Suppressor macrophage treated with lipopolysaccharide for 1 hour (primary cell): ENCODE measurements at places on chromosomes 16 and 17.
A peak's percentile ranks its signal among the peaks of the same experiment; 100 is the strongest.

- no peak for DNase-seq
These were observed 1.6 kb downstream of the ITGA2B start for GRCh38 chr17:44387804-44388203.

- DNase-seq: peak; percentile 87
These were observed 54.1 kb downstream of the XYLT1 start for GRCh38 chr16:17416461-17417311.

DNA sequence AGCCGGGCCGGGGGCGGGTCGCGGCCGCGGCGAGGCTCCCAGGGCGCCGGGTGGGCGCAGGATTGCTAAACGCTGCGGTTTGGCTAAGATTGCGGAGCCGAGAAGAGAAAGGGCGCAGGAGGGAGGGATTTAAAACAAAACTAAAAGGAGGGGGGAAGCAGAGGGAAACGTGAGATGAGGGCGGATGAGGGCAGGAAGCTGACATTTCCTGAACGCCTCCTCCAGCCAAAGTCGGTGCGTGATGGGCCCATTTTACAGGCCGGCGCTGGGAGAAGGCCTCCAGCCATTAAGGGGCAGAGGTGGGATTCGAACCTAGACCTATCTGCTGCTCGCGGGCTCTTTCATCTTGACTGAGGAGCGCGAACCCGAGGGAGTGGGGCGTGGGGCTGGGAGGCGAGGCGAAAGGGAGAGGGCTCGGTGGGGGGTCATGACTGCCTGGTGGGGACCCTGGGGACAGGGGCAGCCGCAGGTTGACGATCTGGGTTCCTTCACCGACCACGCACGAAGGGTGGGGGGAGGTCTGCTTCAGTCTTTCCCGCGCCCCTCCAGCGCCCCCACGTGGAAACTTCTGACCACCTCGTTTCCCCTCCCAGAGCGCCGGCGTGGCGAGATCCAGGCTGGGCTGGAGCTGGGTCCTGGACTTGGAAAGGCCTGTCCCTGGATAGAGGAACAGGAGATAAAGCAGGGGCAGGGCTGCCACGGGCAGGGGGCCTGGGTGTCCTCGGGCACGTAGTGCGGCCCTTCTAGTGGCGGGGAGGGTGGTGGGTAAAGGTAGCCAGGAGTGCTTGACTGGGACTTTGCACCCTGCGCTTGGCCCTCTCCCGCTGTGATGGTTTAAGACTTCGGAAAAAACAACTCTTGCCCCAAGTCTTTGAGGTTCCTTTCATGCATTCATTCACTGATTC, 3.8 kb upstream of the TAC4 start:
- DNase-seq: peak; percentile 63

DNA sequence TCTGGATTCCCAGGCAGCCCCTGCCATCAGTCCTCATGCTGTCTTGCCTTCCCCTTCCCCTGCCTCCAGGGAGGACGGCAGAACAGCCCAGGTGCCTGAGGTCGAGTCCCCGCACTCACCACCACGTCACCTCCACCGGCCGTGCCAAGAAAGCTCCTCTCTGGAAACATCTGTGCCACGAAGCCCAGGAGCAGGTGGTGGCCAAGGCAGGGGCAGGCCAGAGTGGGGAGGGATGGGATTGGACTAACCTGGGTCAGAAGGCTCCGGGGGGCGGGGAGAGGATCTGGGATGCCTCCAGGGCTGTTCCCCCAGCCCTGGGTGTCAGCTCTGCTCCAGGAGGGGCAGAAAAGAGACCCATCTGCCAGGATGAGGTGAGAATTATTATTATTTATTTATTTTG, 7.4 kb upstream of the DPEP1 start:
- DNase-seq: no peak

DNA sequence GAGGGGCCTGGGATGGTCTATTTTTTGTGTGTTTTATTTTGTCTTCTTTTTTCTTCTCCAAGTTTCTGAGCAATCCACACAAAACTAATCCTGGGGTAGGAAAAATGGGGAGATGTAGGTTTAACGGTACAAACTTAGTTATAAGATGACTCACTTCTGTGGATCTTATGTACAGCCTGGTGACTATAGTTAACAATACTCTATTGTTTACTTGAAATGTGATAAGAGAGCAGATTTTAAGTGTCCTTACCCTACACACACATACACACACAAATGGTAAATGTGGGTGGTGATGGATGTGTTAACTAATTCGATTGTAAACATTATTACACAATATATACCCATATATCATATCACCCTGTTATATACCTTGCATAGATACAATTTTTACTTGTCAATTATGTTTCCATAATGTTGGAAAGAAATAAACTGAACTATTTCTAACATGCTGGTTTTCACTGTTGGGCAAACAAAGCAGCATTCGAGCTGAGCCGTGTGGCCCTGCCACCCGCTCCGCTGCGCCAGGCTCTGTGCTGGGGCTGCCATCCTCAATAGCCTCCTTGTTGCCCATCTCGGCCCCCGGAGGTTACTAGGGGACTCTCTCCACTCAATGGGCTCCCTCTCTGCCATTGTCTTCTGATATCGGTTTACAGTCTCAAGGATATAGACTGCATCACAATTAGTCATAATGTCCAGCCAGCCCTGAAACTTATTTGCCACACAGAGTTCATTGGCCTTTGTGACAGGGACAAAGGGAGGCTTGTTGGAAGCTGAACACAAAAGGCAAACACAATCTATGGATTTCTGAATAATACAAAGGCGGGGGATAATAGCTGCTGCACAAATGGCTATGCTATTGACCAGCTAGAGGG, 380.3 kb upstream of the MAF start:
- DNase-seq: no peak

DNA sequence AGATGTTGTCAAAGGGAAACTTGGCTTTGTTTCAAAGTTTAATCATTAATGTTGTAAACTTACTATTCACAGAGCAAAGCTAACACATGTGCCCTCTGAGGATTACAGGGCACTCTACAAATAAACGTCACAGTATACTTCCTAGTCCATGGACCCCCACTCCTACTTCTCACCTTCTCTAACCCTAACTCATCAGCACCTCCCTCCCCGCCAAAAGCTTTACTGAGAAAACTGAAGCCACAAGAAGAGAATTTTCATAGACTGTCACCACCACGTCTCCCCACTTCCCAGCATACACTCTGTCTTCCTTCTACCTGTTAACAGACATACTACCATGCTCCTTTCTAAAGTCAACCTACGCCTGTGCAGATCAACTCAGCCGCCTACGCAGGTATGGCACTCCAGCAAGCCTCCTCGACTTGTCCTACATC, 29.0 kb downstream of the HELZ start:
- DNase-seq: no peak

DNA sequence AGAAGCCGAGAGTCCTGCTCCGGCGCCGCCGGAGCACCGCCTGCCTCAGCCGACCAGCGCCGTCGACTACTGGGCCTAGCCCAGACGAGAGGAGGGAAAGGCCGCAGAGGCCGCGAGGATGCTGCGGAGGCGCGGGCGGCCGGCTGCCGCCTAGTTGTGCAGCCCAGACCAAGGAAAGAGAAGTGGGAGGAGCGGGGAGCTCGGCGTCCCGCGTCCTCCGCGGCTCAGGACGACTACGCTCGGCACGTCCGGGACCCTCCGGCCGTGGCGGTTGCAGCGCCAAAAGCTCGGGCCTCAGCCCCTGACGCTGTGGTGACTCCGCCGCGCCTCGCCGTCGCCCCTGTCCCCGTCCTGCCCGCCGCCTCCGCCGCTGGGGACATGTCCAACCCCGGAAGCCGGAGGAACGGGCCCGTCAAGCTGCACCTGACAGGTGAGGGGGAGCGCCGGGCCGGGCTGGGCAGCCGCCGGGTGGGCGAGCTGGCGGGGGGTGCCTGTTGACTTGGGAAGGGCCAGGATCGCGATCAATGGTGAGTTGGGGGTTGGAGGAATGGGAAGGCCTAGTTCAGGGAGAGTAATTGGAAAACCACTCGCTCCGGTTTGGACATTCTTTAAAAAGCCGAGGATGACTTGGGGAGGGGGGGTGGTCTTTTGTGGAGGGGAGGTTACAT, 37.7 kb downstream of the RNF135 start:
- DNase-seq: peak; percentile 83

GRCh38 chr16:23269248-23269953, 32.7 kb upstream of the SCNN1B start:
- no peak for DNase-seq

GRCh38 chr16:11717811-11718210, 24.8 kb downstream of the TXNDC11 start:
- DNase-seq: no peak

GRCh38 chr17:82943751-82944150, 103.9 kb upstream of the ZNF750 start:
- no peak for DNase-seq

DNA sequence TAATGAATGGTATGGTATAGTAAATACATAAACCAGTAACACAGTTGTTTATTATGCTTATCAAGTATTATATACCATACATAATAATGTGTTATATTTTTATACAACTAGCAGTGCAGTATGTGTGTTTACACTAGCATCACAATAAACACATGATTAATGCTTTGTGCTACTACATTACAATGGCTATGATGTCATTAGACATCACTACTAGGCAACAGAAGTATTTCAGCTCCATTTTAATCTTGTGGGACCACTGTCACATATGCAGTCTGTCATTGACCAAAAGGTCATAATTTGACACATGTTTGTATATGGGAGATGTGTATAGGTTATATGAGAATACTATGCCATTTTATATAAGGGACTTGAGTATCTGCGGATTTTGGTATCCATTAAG, 32.7 kb downstream of the TRIM37 start:
- no peak for DNase-seq

GRCh38 chr16:1497014-1497598, 3.9 kb downstream of the TELO2 start:
- no peak for DNase-seq

GRCh38 chr17:19003543-19004420, 782 bp downstream of the FAM83G start:
- DNase-seq: peak; percentile 34

GRCh38 chr16:69399361-69399760, 13.6 kb upstream of the TERF2 start:
- DNase-seq: no peak

GRCh38 chr17:68015081-68015723, 18.9 kb upstream of the C17orf58 start:
- no peak for DNase-seq

DNA sequence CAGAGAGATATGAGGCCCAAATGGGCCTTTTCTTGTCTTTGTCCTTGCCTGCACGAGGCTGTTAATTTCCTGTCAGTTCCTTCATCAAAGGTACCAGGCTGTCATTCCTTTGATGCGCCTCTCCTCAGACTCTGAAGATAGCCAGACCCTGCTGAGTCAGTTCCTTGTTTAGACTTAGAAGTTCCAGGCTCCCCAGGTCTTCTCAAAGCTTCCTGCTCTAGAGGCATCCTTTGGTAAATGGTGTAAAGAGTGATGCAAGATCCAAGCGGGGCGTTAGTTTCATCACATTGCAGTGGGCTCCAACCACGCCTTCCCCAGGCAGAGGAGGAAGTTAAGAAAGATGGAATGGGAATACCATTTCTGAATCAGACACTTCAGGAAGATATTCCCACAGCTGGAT, 4.0 kb upstream of the CDH11 start:
- no peak for DNase-seq

- peak; percentile 91 for DNase-seq
These were observed 27.8 kb downstream of the CCL4 start for GRCh38 chr17:36131421-36131820.

- no peak for DNase-seq
These were observed 195.5 kb downstream of the HAPSTR1 start for GRCh38 chr16:9286930-9287329.

DNA sequence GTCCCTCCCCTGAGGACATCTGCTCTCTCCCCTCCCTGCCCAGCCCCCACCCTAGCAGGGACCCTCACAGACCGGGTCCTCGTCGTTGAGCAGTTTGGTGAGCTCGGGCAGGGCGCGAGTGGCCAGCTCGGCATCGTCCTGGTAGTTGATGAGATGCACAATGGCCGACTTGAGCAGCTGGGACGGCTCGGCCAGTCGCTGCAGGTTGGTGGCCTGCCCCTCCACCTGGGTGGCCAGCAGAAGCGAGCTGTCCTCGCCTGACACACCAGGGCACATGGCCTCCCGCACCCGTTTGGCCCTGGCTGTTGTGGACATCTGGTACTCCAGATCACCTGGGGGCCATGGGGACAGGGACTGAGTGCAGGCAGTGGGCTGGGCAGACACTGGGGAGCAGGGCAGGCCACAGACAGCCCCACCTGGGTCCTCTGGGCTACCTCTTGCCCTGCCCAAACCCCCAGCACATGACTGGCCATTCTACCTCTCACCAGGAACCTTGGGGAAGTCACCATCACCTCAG, 17.1 kb downstream of the JUP start:
- DNase-seq: no peak

GRCh38 chr16:79848719-79849118, 248.2 kb upstream of the MAF start:
- no peak for DNase-seq

DNA sequence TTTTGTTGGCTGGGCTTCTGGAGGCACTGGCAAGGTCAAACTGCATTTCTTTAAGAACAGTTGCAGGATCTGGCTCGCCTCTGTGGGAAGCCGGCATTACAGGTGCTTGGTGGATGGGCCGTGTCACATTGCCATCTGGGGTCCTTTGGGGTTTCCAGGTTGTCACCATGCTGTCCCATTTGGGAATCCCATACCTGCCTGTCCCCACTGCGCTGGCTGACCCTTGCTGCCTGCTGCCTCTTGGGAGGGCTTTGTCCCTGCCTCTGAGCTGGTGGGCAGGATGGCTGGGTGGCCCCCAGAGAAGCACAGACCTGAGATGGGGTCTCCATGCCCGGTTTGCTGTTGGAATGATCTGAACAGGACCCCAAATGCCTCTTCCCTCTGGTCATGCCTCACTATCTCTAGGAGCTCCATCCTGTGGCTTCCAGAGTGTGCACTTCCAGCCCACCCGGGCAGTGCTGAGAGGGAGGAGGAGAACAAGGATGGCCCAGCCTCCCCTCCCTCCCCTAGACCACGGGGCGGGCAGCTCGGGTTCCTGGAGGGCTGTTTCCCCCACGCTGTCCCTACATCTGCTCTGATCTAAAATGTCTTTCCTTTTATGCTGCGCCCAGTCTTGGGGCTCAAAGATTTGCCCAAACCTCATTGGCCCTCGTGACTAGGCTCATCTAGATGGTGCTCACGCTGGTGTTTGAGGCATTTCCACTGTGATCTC, 28.0 kb downstream of the OR1D5 start:
- no peak for DNase-seq

- no peak for DNase-seq
These were observed 76.2 kb downstream of the CCT6B start for GRCh38 chr17:34885076-34885475.

GRCh38 chr16:10655415-10655977, 39.2 kb downstream of the TEKT5 start:
- DNase-seq: no peak

- DNase-seq: no peak
These were observed 71.5 kb downstream of the TNFRSF13B start for GRCh38 chr17:16900288-16900882.

GRCh38 chr17:48378708-48379392, 51.2 kb downstream of the SKAP1 start:
- DNase-seq: no peak
